RWPE1 (cell line): ENCODE measurements at places on chromosomes 1 and 21.
A peak's percentile ranks its signal among the peaks of the same experiment; 100 is the strongest.

DNA sequence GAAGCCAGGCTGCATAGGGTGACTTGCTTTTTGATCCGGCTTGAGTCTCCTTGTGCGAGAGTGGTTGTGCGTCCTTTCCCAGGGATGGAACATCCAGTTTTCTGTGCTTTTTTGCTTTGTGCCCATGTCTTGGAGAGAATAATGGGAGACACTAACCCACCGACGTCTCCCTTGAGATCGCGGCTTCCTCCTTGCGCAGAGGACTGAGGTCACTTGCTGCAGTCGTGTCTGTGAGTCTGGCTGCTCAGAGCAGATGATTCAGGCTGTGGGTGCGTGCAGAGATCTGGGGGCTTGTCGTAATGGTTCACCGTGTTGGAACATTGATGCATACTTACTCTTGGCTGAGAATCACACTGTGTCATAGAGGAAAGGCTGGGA, 164.5 kb upstream of the CACNA1E start:
- DNase-seq, result no peak

DNA sequence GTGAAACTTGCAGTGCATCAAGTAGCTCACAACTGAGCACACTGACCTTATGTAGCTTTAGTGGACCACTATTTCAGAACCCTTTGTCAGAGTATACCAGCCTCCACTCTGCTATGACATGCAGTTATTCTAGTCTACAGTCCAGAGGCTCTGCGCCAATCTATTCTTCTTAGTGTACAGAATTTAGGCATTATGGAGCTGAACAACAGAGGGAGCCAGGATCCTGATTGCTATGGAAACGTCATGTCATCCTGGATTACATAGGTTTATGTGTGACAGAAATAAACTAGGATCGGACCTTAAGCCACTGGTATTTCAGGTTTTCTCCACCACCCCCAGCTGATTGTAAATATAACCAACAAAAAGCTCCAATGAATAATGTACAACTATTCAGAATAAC, 48.1 kb upstream of the EEIG2 start:
- DNase-seq, result no peak

- no peak for DNase-seq
Observed at GRCh38 chr1:63784489-63785390, 10.9 kb downstream of the ROR1 start.

GRCh38 chr1:179929955-179930798, 24.4 kb upstream of the CEP350 start:
- no peak for DNase-seq

- no peak for DNase-seq
Observed at GRCh38 chr21:30268608-30269197, 14.0 kb downstream of the KRTAP24-1 start.

DNA sequence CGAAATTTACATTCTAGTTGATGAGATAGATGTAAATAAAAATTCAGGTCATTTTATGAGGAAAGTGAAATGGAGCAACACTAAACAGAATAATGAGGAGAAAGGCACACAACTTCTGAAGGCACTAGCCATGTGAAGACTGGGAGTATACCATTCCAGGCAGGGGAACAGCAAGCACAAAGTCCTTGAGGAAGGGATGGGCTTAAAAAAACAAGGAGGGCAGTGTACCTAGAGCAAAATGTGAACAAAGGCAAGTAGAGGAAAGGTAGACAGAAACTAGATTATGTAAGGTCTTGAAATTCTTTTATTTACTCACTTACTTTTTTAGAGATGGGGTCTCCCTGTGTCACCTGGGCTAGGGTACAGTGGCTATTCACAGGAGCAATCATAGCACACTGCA, 54.1 kb upstream of the LRIG2 start:
- no peak for DNase-seq

GRCh38 chr1:36397378-36398230, at the start of gene LSM10:
LSM10 (minus strand) TSS chr1:36397908; CDS start chr1:36394129, 3,779 bp downstream.
- peak; percentile 89 for DNase-seq
